ENCODE measurements at places on chromosomes 12 and 14. TPM values are rescaled to one million over a fixed set of nuclear protein-coding genes. Genes with fewer than 3 reads are reported as not detected.

Gene SERPINA10
- total RNA-seq = not detected

Gene MAP3K9
- total RNA-seq = 12.2 TPM

Gene COX8C
- not detected for total RNA-seq

Gene HOXC5
- total RNA-seq = not detected

Gene OAS2
- total RNA-seq = 0.33 TPM

Gene PRIMA1
- total RNA-seq = 0.07 TPM

Gene FAM181A
- total RNA-seq = 0.99 TPM

Gene CPNE8
- 7.7 TPM for total RNA-seq

Gene HCAR1
- 0.21 TPM for total RNA-seq

Gene NR2C1
- 21.2 TPM for total RNA-seq

Gene BCL11B
- total RNA-seq = 10.1 TPM

Gene KCNA1
- not detected for total RNA-seq

Gene DERA
- total RNA-seq = 78.9 TPM

Gene IPO4
- 70.8 TPM for total RNA-seq

Gene KRT78
- 2.2 TPM for total RNA-seq

Gene DPPA3
- not detected for total RNA-seq

Gene CCDC177
- total RNA-seq = not detected

Gene FAM161B
- 1.3 TPM for total RNA-seq

All from airway epithelial cell (primary cell).